ENCODE measurements at places on chromosomes 13 and 19. TPM values are rescaled to one million over a fixed set of nuclear protein-coding genes. Genes with fewer than 3 reads are reported as not detected.
A peak's percentile ranks its signal among the peaks of the same experiment; 100 is the strongest.

Gene IZUMO4
- total RNA-seq = 6.1 TPM

Gene CERS4
- 26.0 TPM for total RNA-seq

Gene CD33
- total RNA-seq = 3.1 TPM

Gene LILRB3
- total RNA-seq = 0.12 TPM

Gene ZNF587B
- total RNA-seq = 14.1 TPM

Gene SPIB
- 0.96 TPM for total RNA-seq

Gene PSG11
- total RNA-seq = not detected

Gene SIGLEC9
- total RNA-seq = not detected

DNA sequence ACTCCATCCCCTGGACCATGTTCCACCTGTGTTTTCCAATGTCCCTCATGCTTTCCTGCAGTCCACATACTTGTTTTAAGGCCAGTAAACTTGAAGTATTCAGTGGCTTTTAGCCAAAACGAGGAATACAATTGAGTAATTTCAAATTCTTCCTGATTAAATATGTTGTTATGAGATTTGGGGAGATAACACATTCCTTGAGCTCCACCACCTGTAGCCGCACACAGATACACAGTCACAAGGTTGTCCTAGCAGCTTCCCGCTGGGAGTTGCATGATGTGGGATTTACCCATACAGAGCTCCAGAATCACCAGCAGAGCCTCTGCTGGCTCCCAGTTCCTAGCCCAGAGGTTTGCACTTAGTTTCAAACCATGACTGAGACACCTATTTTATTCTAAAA is 53.6 kb upstream of the FRY start:
- H3K4me3 ChIP-seq = no peak overlapping the region
- no peak overlapping the region for H3K27ac ChIP-seq
- no peaks in the 10 kb centered on the region for H3K27me3 ChIP-seq
- no peaks in the 10 kb centered on the region for H3K36me3 ChIP-seq
- DNase-seq = no peak

GRCh38 chr19:19823916-19824315 is 2.4 kb upstream of the ZNF506 start:
- no peaks in the 10 kb centered on the region for H3K27me3 ChIP-seq
- no peaks in the 10 kb centered on the region for H3K4me1 ChIP-seq
- H3K27ac ChIP-seq = no peak overlapping the region
- H3K36me3 ChIP-seq = no peaks in the 10 kb centered on the region

DNA sequence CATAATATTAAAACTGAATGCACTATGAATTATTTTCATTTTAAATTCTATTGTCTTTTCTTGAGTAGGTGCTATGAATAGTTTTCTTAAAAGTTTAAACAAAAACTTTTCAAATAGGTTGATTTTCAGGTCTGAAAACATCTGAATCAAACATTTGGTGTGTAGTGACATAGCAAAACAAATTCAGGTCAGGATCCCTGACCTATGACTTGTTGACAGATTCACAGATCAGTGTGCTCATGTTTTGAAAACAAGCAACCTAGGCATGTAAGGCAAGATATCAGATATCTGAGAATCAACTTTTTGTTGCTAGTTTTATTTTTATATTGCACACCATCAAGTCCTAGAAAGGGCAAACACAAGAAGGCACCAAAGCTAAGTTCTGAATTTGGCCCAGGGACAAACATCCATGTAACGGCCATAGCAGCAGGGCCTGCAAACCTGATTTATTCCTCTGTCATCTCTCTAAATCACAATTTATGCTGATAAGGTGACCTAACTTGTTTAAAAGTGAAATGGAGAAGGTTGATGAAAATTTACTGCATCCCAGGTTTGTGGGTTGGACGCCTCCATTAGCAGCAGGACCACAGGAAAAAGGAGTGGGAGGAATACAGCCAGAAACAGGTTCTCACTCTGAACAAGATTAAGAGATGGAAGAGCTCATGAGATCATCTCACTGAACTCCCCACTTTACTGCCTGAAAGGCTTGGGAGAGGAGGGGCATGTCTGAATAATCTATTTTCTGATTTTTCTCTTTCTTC is 337.7 kb downstream of the KCNRG start:
- no peak for DNase-seq
- no peak overlapping the region for H3K27ac ChIP-seq
- no peak overlapping the region for H3K4me3 ChIP-seq
- H3K4me1 ChIP-seq = no peaks in the 10 kb centered on the region
- H3K36me3 ChIP-seq = no peaks in the 10 kb centered on the region
- H3K27me3 ChIP-seq = no peaks in the 10 kb centered on the region

DNA sequence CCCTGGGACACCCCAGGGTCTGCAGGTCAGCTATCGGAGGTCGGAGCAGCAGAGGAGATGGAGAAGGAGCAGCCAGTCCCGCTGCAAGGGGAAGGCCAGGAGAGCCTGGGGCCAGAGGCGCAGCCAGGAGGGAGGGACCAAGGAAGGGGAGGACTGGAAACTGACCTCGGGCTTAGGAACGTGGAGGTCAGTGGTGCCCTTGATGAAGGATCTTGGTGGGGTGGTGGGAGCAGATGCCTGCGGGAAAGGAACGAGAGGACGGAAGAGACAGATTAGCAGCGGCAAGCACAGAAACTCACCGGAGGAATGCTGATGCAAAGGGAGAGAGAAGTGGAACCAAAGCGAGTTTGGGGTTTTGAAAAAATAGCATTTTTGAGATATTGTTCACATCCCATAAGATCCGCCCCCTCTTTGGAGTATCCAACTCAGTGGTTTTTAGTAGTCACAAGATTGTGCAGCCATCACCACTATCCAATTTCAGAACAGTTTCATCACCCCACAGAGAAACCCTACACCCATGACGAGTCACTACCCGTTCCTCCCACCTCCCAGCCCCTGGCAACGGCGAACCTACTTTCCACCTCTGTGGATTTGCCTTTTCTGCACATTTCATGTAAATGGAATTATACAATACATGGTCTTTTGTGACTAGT is 22.1 kb downstream of the PLEKHF1 start:
- no peak overlapping the region for H3K27ac ChIP-seq
- no peak overlapping the region for H3K4me3 ChIP-seq
- DNase-seq = no peak
- no peaks in the 10 kb centered on the region for H3K27me3 ChIP-seq
- no peaks in the 10 kb centered on the region for H3K36me3 ChIP-seq

GRCh38 chr19:39277598-39277997 is 9.4 kb downstream of the IFNL2 start:
- H3K4me1 ChIP-seq = peaks cover 8% of the 10 kb centered on the region
- no peak for DNase-seq
- no peaks in the 10 kb centered on the region for H3K27me3 ChIP-seq
- no peak overlapping the region for H3K4me3 ChIP-seq
- H3K36me3 ChIP-seq = no peaks in the 10 kb centered on the region
- no peak overlapping the region for H3K27ac ChIP-seq

DNA sequence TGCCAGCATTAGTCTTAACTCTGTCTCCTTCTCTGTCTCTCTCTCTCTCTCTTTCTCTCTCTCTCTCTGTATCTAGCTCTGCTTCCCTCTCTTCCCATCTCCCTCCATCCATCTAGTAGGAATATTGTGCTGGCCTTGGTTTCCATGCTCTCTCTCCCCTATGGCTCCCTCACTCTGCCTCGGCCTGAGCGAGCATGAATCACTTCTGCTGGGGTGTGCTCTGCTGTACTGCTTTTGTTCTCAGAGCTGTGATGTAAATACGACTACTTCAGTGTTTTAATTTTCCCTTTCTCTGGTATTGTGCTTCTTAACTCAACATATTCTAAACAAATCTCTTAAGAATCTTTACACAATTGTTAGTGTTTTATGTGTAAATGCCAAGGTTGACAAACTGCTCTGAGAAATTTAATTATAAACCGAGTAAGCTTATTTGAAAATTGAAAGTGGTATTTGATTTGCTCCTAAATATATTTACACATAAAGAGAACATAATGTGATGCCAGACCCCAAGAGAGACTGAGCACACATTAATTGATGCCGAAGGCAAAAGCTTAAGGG is 211.5 kb upstream of the KL start:
- H3K27me3 ChIP-seq = no peaks in the 10 kb centered on the region
- DNase-seq = no peak
- no peak overlapping the region for H3K4me3 ChIP-seq
- H3K36me3 ChIP-seq = no peaks in the 10 kb centered on the region

DNA sequence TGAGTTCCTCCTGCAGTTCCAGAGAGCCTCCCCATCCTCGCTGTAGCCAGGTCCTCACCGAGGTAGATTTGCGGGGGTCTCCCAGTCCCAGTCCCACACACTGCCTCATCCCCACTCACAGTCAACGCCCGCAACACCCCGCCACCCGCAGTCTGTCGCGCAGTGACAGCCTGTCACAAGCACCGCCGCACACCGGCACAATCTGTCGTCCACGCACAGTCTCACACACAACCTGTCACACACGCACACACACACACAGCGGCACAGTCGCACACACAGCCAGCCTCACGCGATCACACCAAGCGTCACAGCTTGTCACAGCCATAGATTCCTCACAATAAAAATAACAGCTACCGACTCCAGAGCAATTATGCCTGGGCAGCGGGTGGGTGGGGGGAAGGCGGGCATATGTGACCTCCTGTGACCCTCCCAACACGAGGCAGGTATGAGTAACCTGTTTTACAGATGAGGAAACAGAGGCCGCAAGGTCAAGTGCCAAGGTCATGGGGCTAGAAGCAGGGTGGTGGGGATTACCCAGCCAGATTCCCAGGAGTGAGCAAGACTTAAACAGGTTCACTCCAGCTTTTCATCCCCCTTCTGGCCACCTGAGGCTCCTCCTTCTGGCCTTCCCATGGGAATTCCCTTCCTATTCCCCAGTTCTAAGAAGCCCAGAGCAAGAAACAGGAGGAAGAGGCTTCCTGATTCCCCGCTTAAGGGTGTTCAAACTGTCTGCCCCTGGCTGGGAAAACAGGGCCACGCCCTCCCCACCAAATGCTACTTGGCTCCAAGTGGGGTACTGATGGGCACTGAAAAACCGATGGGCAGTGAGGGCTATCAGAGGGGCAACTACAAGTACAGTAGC is 13.9 kb downstream of the NFIX start:
- H3K4me1 ChIP-seq = peaks cover 16% of the 10 kb centered on the region
- H3K27me3 ChIP-seq = no peaks in the 10 kb centered on the region
- DNase-seq = no peak
- no peaks in the 10 kb centered on the region for H3K36me3 ChIP-seq

GRCh38 chr19:38304352-38304865 is 358 bp downstream of the C19orf33 start:
- no peaks in the 10 kb centered on the region for H3K27me3 ChIP-seq
- H3K36me3 ChIP-seq = peaks cover 10% of the 10 kb centered on the region
- H3K4me1 ChIP-seq = peaks cover 41% of the 10 kb centered on the region
- peak overlapping the region; percentile 98 for H3K27ac ChIP-seq
- DNase-seq = no peak

DNA sequence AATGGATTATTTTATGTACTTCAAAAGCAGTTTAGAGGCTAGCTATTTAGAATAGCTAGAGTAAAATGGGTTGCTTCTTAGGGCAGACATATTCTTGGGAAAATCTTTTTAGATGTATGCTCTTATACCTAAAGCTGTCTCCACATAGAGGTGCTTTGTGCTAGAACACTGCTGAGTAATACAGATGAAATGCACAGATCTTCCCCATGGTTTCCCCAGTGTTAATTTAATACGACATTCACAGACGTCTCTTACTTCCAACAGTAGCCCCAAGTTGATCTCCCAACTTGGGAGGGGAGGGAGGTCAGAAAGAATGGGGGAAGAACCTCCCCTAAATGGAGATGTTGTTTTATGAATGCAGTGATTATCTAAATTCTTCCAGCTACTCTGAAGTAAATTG is 16.9 kb downstream of the NALCN start:
- H3K27ac ChIP-seq = no peak overlapping the region
- H3K4me3 ChIP-seq = no peak overlapping the region
- peaks cover 4% of the 10 kb centered on the region for H3K4me1 ChIP-seq
- H3K27me3 ChIP-seq = no peaks in the 10 kb centered on the region
- DNase-seq = no peak

- peak overlapping the region; percentile 92 for H3K27ac ChIP-seq
- no peak for DNase-seq
- H3K36me3 ChIP-seq = peaks cover 7% of the 10 kb centered on the region
- no peaks in the 10 kb centered on the region for H3K27me3 ChIP-seq
- H3K4me1 ChIP-seq = peaks cover 32% of the 10 kb centered on the region
Measured at GRCh38 chr19:14138576-14139265, 2.3 kb upstream of the ASF1B start.

GRCh38 chr19:18865973-18866799 is 29.8 kb downstream of the CERS1 start:
- H3K36me3 ChIP-seq = peaks cover 30% of the 10 kb centered on the region
- no peaks in the 10 kb centered on the region for H3K4me1 ChIP-seq
- H3K27ac ChIP-seq = peak overlapping the region; percentile 24
- no peaks in the 10 kb centered on the region for H3K27me3 ChIP-seq

- H3K4me1 ChIP-seq = no peaks in the 10 kb centered on the region
- H3K36me3 ChIP-seq = no peaks in the 10 kb centered on the region
- DNase-seq = no peak
- no peak overlapping the region for H3K27ac ChIP-seq
Measured at GRCh38 chr13:67946131-67946530, 716.0 kb upstream of the PCDH9 start.

DNA sequence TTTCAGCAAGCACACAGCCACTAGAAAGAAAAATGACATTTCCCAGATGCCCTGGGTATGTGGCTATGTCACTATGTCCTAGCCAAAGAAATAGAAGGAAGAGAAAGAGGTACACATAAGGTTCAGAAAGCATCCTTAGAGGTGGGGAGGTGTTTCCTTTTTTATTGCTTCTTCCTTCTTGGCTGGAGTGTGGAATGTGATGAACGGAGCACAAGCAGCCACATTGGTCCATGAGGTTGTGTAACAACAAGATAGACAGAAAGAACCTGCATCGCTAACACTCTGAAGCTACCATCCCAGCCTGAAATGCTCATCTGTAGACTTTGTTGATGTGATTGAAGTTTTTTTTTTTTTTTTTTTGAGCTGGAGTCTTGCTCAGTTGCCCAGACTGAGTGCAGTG is 6.7 kb downstream of the SLC25A23 start:
- no peak for DNase-seq
- peaks cover 6% of the 10 kb centered on the region for H3K4me1 ChIP-seq
- no peak overlapping the region for H3K4me3 ChIP-seq

- no peaks in the 10 kb centered on the region for H3K36me3 ChIP-seq
- peaks cover 16% of the 10 kb centered on the region for H3K27me3 ChIP-seq
- no peak overlapping the region for H3K4me3 ChIP-seq
- no peak overlapping the region for H3K27ac ChIP-seq
Measured at GRCh38 chr19:7701049-7701653, 780 bp downstream of the FCER2 start.

GRCh38 chr13:52387721-52388120 is 18.3 kb downstream of the THSD1 start:
- no peak for DNase-seq
- no peak overlapping the region for H3K4me3 ChIP-seq
- no peaks in the 10 kb centered on the region for H3K36me3 ChIP-seq
- no peak overlapping the region for H3K27ac ChIP-seq
- no peaks in the 10 kb centered on the region for H3K4me1 ChIP-seq
- H3K27me3 ChIP-seq = no peaks in the 10 kb centered on the region

GRCh38 chr13:36549755-36550154 is 117.5 kb downstream of the CCNA1 start:
- no peaks in the 10 kb centered on the region for H3K4me1 ChIP-seq
- no peak for DNase-seq
- H3K36me3 ChIP-seq = no peaks in the 10 kb centered on the region

GRCh38 chr19:17753976-17754375 is 2.7 kb downstream of the FCHO1 start:
- no peaks in the 10 kb centered on the region for H3K27me3 ChIP-seq
- no peak overlapping the region for H3K4me3 ChIP-seq
- H3K36me3 ChIP-seq = no peaks in the 10 kb centered on the region
- no peak overlapping the region for H3K27ac ChIP-seq

GRCh38 chr13:83215627-83216026 is 666.6 kb downstream of the SLITRK1 start:
- H3K4me1 ChIP-seq = no peaks in the 10 kb centered on the region
- H3K27me3 ChIP-seq = no peaks in the 10 kb centered on the region
- DNase-seq = no peak
- no peak overlapping the region for H3K27ac ChIP-seq

Data from HCT116 (cell line).